Stimulated activated CD8-positive, alpha-beta memory T cell treated with anti-CD3 and anti-CD28 coated beads, Interleukin-15, amount 100 ng/mL, for 48 hours (primary cell): ENCODE measurements at places on chromosomes 6 and 20.

DNA sequence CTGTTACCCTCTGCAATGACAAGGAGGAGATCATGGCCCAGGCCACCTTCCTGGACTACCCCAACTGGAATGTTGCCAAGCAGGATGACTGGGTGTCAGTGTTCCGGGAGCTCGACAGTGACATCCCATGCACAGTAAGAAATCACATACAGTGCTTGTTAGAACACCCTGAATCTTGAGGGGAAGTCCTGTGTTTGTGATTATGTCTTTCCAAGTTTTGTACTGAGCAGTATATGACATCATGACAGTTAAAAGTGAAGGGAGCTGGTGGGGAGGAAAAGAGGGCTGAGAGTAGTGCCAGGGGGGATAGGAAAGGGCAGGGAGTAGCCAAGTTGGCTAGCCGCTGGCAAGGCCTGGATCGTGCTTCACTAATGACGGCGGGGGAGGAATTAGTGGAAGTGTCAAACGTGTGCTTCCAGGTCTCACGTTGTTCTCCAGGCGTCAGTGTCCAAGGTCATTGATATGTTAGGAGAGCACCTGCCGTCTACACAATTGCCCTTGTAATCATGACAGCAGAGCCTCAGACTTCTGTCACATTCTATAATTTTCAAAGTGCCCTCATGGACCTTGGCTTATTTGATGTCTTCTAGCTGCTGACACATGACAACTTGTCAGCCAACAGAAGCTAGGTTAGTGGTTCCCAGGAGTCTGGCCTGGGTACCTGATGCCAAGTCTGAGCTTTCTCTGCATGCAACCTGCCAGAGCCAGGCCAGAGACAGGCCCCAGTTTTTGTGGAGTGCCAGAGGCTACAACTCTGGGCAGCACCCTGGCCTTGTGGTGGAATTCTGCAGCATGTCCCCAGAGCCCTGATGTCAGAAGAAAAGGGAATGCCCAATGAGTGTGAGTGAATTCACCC is 18.8 kb downstream of the CFAP61 start:
- no peak for DNase-seq

DNA sequence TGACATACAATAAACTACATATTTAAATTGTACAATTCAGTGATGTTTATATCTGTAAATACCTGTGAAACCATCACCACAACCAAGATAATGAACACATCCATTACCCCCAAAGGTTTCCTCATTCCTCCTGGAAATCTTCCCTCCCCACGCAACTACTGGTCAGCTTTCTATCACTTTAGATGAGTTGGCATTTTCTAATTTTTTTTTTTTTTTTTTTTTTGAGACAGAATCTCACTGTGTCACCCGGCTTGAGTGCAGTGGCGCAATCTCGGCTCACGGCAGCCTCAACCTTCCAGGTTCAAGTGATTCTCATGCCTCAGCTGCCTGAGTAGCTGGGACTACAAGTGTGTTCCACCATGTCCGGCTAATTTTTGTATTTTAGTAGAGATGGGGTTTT is 31.7 kb upstream of the ECI2 start:
- DNase-seq = no peak

GRCh38 chr6:134317471-134318131 is at the start of gene SGK1:
TSS of gene SGK1 (minus strand) at chr6:134318112. CDS start at chr6:134317460, 652 bp downstream.
- peak; percentile 1 for DNase-seq

DNA sequence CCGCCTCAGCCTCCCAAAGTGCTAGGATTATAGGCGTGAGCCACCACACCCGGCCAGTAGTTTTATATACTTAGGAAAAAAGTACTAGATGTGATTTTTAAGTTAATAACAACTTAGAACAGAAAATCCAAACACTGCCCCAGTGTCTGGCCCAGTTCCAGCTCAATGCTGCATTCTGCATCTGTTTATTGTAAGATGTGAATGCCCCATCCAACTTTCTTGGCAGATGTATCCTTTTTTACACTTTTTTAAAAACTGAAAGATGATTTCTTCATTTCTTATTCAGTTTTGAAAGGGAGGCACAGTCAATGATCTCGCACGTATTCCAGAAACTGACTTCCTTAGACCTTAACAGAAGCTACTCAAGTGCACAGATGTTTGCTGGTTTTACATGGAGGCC is 85.6 kb upstream of the SRSF6 start:
- no peak for DNase-seq

- DNase-seq = no peak
Observed at GRCh38 chr6:9521152-9521530, 893.7 kb downstream of the TFAP2A start.

GRCh38 chr6:57294862-57295445 is 22.5 kb upstream of the PRIM2 start:
- no peak for DNase-seq

DNA sequence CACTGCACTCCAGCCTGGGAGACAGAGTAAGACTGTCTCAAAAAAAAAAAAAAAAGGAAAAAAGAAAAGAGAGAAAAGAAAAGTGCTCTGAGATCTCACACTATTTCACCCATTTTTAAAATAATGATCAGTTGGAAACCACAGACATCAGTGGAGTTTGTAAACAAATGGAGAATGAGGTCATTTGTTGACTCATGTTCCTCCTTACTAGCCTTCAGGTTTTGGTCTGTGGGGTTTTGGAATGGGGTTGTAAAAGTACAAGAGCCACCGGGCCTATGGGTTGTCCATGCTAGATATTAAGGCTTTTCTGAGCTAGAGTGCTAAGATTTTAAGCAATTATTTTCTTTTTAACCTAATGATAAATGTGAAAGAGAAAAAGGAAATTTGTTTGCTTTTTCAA is 104.4 kb upstream of the PRL start:
- DNase-seq = no peak

DNA sequence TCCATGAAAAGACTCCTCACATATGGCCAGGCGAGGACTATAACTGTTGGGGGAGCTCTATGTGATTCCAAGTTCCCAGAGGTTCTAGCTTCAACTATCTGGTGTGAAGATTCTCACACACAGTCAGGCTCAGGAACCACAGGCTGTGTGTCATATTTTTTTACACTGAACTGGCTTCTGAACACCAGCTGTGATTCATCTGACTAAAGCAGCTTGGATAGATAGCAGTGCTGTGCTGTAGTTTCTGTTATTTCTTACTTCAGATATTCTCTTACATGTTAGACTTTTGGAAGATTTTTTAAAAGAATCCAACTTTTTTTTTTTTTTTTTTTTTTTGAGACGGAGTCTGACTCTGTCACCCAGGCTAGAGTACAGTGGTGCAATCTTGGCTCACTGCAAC is 140.7 kb upstream of the MCHR2 start:
- DNase-seq = no peak

DNA sequence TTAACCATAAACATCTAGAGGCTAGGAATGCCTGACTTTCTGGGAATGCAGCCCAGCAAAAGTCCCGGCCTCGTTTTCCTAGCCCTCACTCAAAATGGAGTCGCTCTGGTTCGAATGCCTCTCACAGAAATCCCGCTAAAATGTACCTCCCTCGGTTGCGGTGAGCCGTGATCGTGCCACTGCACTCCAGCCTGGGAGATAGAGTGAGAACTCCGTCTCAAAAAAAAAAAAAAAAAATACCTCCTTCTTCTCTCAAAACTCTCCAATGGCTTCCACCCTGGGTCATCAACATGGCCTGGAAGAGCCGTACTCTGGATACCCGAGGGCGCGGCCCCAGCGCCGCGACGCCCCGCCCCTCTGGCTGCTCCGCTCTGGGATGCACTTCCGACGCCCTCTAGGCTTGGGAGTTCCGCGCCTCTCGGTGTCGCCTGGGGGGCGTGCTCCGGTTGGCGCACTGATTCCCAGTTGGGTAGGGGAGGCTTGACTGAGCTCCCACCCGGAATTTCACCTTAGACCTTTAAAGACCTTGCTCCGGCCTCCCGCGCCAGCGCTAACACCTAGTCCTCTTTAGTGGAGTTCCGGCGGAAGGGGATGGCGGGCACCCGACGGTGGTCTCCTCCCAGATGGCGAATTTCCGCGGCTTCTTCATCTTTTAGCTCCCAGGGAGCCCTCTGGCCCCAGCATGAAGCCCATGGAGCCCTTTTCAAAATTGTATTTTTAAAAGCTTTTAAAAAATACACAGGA is 12.3 kb downstream of the HMGN4 start:
- DNase-seq = peak; percentile 39

DNA sequence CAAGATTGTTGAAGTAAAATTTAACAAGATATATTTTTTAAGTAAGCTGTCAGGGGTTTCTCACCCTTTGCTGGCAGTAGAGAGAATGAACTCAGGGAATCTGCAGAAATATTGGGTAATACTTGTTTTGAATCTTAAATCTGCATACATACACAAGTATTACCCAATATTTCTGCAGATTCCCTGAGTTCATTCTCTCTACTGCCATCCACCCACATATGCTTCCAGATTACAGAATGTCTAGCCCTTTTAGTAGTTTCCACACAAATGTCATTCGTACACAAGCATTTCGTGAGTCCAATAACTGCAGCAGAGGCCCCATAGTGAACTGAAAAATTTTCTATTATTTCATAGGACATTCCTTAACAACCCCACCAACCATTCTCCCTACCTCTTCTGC is 69.6 kb upstream of the TNFRSF21 start:
- DNase-seq = no peak

GRCh38 chr20:266596-267562 is 9.4 kb downstream of the DEFB132 start:
- peak; percentile 81 for DNase-seq

DNA sequence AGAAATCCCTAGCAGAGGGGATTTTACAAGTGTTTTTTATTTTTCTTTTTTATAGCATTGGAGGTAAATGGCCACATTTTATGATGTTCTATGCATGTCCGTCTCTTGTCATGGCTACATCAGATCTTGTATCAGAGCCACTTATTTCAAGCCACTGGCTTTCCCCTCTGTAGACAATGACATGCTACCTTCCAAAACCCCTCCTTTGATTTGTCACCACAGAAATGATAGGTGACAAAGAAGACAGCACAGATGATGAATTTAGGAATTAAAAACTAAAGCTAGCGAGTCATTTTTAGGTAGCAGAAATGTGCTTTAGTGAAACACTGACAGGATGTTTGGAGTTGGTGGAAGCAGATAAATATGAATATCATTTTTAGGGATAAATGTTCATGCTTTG is 20.8 kb downstream of the PLCB1 start:
- no peak for DNase-seq

- DNase-seq = no peak
Observed at GRCh38 chr6:115360602-115361325, 699.9 kb downstream of the FRK start.

GRCh38 chr6:47654255-47654654 is 44.1 kb upstream of the ADGRF4 start:
- DNase-seq = no peak

GRCh38 chr20:44609006-44609515 is 26.7 kb downstream of the PKIG start:
- no peak for DNase-seq

GRCh38 chr6:149834513-149835481 is 29.4 kb downstream of the LRP11 start:
- DNase-seq = peak; percentile 36
